Cerebellum (tissue), 4 donors: ENCODE measurements at places on chromosomes 2 and 18.

- no peak for DNase-seq
Measured at GRCh38 chr18:23337599-23338444, 115.3 kb upstream of the RIOK3 start.

DNA sequence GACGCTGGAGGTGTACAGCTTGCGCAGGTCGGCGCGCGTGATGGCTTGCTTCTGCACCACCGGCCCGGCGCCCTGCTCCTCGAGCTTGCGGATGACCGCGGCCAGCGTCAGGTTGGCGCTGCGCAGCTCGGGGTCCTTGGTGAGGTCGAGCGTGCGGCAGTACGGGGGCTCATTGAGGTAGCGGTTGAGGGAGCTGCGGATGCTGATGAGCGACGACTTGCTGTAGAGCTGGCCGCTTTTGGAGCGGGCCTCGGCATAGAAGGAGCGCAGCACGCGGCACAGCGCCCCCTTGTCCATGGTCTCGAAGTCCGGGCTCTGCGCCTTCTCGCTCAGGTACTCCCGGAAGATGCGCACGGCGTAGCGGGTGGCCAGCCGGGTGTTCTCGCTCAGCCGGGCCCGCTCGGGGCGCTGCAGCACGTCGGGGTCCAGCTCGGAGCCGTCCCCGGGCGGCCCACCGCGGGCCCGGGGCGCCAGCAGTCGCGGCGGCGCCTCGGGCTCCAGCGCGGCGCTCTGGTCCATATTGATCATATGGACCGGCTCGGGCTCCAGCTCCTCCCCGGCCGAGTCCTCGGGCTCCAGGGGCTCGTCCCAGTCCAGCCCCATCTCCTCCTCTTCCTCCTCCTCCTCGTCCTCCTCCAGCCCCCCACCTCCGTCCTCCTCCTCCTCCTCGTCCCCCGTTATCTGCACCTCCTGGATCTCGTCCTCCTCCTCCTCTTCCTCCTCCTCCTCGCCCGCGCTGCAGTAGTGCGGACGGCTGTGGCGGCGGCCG lies 523 bp downstream of the KCTD1 start:
- DNase-seq: peak; percentile 77

DNA sequence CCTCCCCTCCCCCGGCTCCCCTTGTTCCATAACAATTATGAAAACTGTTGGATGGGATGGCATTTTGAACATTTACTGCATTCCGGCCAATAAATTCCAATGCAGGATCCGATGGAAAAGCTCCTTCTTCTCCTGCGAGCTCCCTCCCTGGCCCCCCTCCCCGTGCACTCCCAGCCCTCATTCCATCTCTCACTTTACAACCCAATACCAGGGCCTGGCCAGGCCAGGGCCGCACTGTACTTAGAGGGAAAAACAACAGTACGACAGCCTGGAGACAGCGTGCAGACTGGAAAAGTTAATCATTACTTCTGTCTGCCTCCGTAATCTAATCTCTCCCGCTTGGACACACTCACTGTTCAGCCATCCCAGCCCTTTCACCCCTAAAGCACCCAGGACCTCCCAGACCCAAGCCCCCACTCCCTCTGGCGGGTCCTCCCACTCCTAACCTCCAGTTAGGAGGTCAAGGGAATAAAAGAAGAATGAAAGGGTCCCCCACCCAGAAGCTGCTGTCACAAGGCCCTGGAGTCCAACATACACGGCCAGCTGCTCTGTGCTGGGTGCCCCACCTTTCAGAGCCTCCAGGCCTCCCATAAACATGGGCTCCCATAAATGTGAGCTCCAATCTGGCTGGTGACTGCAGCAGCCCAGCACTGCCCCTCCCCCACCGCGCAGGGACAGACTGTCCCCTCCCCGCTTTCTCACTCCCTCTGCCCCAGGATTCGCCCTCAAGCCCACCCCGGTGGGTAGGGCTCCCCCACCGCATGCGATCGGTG lies 20.6 kb downstream of the SMAD7 start:
- no peak for DNase-seq

DNA sequence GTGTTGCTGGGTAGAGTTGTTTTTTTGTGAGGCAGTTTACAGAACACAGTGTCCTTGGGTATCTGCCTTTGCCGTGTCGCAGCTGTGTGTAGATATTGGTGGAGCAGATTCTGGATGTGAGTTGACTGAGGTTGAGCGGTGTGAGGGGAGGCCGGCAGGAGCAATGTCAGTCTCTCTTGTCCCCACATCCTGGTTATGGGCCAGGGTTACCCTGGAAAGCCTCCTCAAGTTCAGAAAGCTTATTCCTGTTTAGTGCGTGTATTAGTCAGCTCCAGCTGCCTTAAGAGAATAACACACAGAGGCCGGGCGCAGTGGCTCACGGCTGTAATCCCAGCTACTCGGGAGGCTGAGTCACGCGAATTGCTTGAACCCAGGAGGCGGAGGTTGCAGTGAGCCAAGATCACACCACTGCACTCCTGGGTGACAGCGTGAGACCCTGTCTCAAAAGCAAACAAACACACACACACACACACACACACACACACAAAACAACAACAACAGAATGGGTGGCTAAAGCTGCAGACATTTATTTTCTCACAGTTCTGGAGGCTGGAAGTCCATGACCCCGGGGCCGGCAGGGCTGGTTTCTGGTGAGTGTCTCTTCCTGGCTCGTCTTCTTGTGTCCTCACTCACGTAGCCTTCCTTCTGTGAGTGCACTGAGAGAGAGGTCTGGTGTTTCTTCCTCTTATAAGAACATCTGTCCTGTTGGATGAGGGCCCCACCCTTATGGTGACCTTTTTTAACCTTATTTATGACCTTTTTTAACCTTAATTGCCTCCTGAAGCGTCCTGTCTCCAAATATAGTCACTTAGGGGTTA lies 5.1 kb downstream of the NCK2 start:
- no peak for DNase-seq

DNA sequence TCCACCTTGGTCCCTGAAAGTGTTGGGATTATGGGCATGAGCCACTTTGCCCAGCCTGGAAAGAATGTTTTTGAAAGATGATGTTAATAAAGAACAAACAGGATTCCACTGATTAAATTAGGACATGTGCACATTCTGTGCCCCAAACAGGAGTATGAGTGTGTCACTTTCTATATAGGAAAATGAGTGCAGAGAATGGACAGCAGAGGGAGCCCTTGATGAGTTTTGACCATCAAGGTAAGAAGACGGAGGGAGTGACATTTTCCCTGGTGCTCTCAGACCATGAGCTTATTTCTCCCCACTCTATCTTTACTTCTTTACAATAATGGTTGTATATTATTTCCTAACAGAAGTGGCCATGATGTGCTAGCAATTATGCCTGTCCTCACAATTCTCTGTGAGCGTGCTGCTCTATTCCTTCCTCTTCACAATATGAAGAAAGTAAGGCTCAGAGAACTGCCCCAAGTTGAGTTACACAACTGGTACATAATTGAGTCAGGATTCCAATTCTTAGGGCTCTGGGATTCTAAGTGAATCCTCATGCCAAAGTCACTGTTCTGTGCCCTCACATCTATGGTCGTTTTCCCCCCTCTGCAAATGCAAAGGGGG lies 20.6 kb downstream of the RPL37A start:
- peak; percentile 69 for DNase-seq

GRCh38 chr2:39099870-39100728 lies 20.8 kb downstream of the SOS1 start:
- no peak for DNase-seq

DNA sequence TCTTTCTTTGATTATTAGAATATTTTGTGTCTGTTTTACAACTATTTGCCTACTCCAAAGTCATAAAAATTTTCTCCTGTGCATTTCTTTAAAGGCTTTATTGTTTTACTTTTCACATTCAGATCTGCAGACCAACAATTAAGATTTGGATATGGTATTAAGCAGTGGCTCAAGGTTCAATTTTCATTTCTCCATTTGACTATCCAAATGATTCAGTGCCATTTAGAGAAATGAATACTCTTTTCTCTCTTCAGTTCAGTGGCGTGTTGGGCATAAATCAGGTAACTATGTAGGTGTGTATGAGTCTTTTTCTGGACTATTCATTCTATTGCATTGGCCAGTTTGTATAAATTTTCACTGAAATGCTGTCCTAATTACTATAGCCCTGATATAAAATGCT lies 57.3 kb upstream of the IL1R1 start:
- DNase-seq: no peak

DNA sequence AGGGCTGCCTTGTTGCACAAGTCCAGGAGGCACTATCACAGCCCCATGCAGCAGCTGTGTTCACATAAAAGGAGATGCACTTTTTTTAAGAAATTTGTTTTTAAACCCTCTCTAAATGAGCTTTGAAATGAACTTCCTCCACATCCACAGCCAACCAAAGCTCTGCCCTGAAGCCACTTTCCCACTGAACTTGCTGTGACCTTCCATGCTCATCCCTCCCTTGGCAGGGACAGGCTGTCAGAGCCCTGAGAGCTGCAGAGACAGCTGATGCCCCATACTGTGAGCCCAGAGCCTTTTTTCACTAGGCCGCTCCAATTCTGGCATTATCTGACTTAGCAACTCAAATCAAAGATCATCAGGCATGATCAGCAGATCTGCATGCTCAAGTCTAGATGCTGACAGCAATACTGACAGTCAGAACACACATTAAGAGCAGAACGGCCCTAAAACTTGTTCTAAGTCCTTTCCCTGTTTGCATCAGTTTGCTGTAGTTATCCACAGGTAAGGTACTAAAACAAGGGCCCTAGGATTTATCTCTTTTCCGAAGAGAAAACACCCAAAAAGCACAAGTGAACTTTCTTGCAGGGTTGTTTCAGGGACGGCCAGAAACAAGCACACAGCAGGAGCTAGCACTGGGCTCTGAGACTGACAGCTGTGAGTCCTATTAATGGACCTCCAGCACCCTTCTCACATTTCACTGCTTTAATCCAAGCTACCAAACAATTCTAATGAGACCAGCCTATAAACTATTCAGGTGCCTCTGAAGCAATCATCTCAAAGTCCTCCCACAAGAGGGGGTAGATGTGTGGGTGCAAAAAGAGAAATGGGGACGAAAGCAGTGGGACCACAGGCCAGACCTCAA lies 34.9 kb downstream of the RNU4ATAC start:
- peak; percentile 44 for DNase-seq

DNA sequence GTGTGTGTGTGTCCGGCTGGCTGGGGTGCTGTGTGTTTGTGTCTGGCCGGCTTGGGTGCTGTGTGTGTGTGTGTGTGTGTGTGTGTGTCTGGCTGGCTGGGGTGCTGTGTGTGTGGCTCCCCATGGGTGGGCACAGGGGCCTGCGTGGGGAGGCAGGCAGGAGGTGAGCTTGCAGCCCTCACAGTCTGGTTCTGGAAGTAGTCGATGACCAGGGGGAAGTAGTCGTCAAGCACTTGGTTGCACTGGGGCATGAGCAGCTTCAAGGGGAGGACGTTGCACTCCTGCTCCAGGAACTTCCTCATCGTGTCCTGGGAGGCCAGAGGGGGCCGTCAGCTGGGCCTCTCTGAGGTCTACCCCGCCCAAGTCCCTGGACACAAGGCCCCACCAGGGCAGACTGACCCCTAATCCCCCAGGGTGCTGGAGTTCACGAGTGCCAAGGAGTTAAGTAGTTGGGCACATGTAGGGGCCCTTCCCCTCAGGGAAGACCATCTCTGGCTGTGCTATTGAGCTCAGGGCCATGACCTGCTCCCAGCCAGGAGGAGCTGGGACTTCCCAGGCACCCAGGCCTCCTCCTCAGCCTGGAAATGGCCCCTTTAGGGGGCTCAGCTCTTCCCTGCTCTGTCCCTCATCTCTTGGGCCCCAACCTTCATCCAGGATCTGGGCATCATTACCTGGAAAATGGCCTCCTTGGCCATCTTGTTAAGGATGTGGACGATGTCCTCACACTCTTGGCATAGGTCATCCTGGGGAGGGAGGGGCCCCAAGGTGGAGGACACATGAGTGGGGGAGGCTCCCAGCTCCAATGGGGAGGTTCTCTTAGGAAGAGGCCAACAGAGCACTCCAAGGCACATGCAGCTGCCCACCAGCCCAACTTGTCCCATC lies 1.3 kb downstream of the SFTPB start:
- no peak for DNase-seq

DNA sequence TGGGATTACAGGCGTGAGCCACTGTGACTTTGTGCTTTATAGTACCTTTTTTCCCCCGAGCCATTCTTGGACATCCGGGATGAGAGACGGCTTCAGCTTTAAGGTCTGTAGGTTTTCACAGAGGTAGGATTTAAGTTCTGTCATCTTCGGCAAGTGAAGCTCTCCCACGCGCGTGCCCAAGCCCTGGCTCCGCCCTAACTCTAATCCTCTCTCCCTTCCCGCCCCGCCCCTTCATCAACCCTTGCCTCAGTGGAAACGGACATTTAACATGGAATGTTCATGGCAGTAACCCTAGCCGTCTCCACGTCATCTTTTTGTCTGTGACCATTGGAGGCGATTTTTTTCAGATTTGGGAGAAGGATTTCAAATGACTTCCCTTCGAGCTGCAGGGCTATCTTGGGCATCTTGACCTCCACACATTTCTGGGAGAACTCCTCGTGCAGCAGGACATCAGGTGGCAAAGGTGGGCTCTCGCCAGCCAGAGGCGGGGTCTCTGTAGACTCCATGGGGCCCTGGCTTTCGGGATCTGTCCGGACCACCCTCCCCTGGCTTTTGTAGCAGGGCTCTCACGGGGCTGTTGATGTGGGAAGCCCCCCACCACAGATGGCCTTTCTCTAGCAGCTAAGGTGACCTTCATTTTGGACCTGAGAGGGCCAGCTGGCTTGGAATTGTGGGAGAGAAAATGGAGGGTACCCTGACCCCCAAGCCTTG lies 6.8 kb downstream of the COLEC11 start:
- no peak for DNase-seq

GRCh38 chr2:236772220-236772837 lies 202.7 kb downstream of the ACKR3 start:
- DNase-seq: no peak

- DNase-seq: no peak
Measured at GRCh38 chr2:159712929-159713420, 669 bp downstream of the MARCHF7 start.

GRCh38 chr2:189608795-189609422 lies 28.3 kb upstream of the SLC40A1 start:
- no peak for DNase-seq

DNA sequence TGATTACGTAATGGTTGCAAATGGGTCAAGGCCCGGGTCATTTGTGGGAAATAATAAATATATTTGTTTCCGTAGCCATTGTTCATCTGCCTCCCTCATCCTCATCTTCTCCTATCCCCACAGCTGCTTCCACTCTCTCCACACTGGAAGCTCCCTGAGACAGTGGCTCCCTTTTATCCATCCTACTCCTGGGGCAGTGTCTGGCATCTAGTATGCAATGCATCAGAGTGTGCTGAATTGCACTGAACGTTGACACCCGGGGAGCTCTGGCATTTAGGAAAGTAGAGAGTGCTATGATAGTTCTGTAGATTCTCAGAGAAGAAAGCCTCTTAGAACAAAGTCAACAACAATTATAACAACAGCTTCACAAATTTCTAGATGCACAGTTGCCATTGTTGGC lies 45.5 kb upstream of the NAB1 start:
- no peak for DNase-seq
